Naive thymus-derived CD8-positive, alpha-beta T cell (primary cell): ENCODE measurements at places on chromosomes 3 and 15. TPM values are rescaled to one million over a fixed set of nuclear protein-coding genes. Genes with fewer than 3 reads are reported as not detected.

PATL2 gene
- 7.2 TPM for polyA plus RNA-seq

SHF gene
- polyA plus RNA-seq = 1.1 TPM

SNTN gene
- polyA plus RNA-seq = not detected

DNA sequence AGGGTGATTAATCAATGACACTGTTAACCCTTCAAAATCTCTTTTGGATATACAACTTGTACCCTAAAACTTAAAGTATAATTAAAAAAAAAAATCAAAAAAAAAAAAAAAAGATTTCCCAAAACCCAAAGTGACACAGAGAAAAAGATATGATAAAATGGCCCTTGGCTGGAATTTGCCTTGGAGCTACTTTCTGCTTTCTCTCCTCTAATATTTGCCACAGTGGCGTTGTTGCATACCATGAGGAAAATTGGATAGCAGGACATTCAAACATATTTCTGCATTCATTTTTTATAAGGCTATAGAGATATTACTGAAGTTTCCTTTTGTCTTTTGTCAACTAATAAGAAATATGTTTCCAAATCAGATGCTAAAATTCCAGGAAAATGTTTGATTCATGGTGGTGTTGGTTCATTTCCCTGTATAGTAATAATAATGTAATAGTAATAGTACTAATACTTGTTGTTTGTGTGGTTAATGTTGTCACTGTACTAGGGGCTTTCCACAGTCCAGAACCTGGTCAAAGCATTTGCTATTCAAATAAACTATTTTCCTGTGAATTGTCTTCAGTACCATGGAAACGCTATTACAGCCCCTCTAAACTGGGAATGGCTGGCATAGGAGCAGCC is 441.3 kb upstream of the THBS1 start:
- no peak for DNase-seq

DNA sequence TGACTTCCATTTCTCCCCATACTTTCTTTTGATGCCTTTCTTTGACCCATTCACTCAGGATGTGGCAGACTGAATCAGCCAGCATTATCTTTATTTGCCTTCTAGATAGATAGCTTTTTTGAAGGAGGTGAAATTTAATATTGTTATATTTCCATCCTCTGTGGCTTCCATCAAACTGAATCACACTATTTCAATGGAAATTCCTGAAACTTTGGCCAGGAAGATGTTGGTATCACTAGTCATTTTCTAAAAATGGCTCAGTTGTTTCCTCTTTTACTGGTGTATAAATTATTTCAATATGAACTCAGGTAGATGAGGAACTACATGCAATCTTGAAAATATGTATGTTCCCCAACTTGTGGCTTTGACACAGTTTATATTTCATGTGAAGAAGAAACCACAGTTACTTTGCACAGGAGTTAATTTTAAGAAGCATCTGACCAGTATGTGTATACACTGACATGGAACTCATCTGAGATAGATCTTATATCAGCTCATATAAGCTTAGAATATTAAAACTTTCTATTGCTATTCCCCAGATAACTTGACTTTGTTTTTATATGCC is 248.3 kb downstream of the CGGBP1 start:
- DNase-seq = no peak

DNA sequence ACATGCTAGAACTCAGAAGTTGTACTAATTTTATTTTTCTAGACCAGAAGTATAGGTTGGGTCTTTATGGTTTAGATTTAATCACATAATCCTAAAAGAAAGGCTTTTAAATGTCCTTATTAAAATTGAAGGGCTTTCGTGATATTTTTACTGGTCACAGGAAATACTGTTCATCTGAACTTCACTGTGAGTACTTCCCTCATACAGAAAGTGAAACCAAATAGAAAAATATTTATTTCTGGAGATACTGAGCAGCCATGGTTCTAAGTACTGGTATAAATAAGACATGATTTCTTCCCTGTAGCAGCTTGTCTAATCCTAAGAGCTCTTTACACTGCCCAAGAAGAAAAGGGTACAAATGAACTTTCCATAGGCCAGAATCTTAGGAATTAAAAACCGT is 2.0 kb downstream of the SNRK start:
- peak; percentile 46 for DNase-seq

HMG20A gene
- 35.7 TPM for polyA plus RNA-seq

DNA sequence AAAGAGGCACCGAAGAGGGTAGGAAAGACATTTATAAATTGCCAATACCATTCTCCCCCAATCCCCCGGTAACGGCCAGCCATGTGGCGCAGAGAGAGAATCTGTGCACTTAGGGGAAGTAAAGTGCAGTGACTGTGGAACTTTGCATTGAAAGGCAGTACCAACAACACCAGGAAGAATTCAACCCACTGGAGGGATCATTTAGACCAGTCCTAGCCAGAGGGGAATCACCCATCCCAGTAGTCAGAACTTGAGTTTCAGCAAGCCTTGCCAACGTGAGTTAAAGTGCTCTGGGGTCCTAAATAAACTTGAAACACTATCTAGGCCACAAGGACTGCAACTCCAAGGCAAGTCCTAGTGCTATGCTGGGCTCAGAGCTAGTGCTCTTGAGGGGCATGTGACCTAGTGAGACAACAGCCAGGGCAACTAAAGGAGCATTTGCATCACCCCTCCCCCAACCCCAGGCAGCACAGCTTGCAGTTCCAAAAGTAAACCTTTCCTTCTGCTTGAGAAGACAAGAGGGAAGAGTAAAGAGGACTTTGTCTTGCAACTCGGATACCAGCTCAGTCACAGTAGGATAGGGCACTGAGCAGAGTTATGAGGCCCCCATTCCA is 15.0 kb downstream of the CEP70 start:
- no peak for DNase-seq

DNA sequence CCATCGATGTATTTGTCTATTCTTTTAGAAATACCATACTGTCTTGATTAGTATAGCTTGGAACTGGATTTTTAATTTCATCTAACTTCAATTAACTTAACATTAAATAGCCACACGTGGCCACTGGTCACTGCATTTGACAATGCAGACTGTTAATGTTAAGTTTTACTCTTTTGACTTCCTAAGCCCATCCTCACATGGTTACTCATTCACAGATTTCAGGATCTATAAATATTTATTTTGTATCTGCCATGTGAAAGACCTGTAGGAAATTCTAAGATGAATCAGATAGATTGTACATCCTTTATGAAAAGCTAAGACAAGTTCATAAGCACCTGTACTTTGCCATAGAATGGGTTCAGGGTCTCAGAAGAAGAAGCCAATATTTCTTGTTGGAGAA is 8.3 kb upstream of the RORA start:
- no peak for DNase-seq

DNA sequence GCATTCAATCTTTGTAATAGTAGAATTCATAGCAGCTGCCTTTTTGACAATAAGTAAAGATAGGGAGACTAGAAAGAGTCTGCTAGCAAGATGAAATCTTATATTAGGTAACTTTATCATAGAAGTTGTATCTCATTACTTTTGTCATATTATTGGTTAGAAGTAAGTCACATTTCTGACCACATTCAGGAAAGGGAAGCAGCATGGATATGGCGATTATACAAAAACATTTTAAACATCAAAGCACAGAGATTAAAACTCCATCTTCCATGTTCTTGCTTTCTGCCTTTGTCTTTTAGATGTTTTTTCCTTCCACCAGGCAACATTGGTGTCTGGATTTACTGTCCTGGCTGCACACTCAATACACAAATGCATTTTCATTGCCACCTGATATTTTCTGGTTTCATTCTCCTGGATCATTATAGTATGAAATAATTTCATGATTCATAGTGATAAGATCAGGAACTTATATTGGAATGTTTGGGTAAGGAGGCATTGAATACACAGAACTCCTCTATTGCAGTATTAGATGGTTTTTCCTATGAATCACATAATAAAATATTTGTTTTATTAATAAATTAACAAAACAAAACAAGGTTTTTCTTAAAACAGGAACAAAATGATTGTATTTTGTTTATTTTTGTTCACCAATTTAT is 1460.3 kb upstream of the CADM2 start:
- DNase-seq = no peak

DNA sequence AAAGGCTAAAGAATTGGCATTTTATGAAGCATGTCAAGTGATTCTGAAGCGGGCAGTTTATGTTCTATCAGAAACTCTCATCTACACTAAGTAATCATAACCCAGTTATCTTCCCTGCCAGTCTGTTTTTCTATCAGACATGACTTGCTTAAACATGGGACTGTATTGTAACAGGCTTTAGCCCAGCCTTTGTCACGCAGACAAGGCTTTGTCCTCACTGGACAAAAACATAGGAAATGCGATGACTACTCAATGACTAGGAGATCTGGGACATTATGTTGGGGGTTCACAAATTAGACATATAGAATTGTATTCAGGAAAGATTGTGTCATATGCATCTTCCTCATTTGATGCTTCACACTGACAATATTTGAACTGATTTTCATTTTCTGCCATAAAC is 115.5 kb downstream of the GADL1 start:
- DNase-seq = no peak

SAXO2 gene
- not detected for polyA plus RNA-seq

JMJD7 gene
- polyA plus RNA-seq = 20.8 TPM

GRCh38 chr3:11609481-11609880 is 34.2 kb downstream of the VGLL4 start:
- no peak for DNase-seq

DNA sequence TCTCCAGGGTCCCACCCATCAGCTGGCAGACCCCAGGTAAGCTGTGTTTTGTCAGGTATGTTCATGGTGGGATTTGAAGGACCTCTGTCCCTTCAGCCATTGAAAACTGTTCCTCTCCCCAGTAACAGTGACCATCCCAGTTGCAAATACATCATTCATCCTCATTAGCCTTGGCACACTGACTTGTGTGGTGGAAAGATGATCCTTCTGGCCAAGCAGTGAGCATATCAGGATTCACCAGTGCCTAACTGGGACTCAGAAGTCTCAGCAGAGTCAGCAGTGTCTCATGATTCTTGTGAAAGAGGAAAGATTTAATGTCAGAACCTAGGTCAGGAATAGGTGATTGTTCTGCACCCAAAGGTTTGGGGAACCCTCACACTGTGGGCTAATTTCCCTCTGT is 90.2 kb downstream of the DNAJB8 start:
- no peak for DNase-seq

GOLGA8O gene
- polyA plus RNA-seq = not detected

- no peak for DNase-seq
Observed at GRCh38 chr3:188949996-188950395, 221.8 kb upstream of the TPRG1 start.

GRCh38 chr15:45827275-45827674 is 192.4 kb downstream of the SQOR start:
- no peak for DNase-seq

- DNase-seq = no peak
Observed at GRCh38 chr3:33173103-33173502, 45.5 kb downstream of the SUSD5 start.

PTX3 gene
- not detected for polyA plus RNA-seq

GRCh38 chr3:127831723-127832172 is 9.4 kb upstream of the MGLL start:
- DNase-seq = no peak

UBP1 gene
- 12.3 TPM for polyA plus RNA-seq

- DNase-seq = no peak
Observed at GRCh38 chr3:36229496-36229895, 150.8 kb upstream of the STAC start.

GRCh38 chr3:127791221-127791913 is 30.9 kb downstream of the MGLL start:
- DNase-seq = no peak

DNA sequence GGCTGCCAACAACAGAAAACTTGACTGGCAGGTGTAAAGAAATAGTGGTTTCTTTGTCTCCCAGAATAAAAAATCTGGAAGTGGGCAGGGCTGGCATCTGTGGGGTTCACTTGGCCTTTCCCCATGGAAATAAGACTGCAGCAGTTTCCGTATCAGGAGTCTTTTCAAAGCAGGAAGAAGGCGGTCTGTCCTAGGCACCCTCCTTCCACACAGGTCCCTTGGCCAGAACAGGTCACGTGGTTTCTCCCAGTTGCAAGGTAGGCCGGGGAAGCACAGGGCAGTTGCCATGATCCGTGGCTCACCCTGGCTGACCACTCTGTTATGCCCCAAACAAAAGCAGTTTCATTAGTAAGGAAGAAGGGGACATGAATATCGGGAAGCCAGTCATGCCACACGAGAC is 45.4 kb downstream of the ZDHHC19 start:
- DNase-seq = no peak

GRCh38 chr3:141052201-141053069 is 1.3 kb downstream of the SPSB4 start:
- no peak for DNase-seq

GRCh38 chr3:117217355-117217754 is 507.8 kb downstream of the TUSC7 start:
- no peak for DNase-seq
